ENCODE measurements at places on chromosomes 1 and 21.

- no peak for DNase-seq
Measured at GRCh38 chr21:31629972-31630711, 29.4 kb upstream of the SOD1 start.

- DNase-seq: no peak
Measured at GRCh38 chr1:187383366-187383765, 554.6 kb downstream of the PLA2G4A start.

- no peak for DNase-seq
Measured at GRCh38 chr1:51551848-51552296, 32.8 kb upstream of the EPS15 start.

- no peak for DNase-seq
Measured at GRCh38 chr1:198845271-198845670, 206.4 kb downstream of the PTPRC start.

GRCh38 chr1:172345077-172345476, 75.4 kb upstream of the C1orf105 start:
- DNase-seq: no peak

DNA sequence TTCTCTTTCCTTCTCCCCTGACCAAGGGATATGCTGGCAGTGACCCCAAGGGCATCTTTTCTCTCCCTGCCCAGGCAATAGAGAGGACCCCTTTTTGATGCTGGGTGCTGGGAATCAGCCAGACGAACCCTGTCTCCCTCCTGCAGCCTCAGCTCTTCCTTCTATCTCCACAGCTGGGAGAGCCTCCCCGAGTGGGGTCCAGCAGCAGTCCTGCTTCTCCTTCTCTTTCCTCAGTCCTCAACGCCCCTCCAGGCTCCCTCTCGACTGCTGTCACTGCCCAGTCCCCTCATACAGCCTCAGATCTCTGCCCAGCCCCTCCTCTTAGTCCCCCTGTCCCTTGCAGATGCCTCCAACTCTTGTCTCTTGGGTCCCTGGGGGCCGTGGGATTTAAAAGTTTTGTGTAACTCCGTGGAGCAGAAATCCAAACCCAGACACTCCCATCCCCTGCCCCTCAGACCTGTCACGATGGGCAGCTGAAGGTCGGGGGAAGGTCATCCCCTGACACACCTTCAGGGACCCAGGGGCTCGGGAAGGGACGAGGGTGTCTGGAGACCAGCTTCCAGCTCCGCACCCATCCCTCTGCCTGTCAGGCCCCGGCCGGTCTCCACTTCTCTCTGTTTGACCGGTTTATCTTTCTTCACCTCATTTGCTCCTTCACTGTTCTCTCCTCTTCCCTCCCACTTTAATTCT, 5.8 kb upstream of the ETV3L start:
- no peak for DNase-seq

- DNase-seq: no peak
Measured at GRCh38 chr21:46264046-46264689, 21.2 kb downstream of the MCM3AP start.

DNA sequence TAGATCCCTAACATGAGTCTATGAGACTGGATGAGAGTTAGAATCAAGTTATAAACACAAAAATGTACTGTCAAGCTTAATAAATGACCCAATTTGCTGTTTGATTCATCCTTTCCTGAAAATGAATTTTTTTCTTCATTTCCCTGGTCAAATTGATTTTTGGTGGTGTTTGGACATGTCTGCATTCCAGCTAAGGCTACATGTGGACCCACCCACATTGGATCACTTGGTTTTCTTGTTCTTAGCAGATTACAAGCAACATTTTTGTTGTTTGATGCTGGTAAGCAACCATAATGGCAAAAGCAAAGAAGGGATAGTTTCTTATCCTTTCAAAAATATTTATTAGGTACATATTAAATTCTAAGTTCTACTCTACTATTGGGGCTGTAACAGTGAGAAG, 181.1 kb downstream of the NEK7 start:
- DNase-seq: no peak

GRCh38 chr1:226123212-226123560, 60.7 kb downstream of the H3-3A start:
- no peak for DNase-seq
